ENCODE measurements at places on chromosomes 7 and 10. TPM values are rescaled to one million over a fixed set of nuclear protein-coding genes. Genes with fewer than 3 reads are reported as not detected.
A peak's percentile ranks its signal among the peaks of the same experiment; 100 is the strongest.

Gene DRGX
- not detected for total RNA-seq

Gene ZNF804B
- total RNA-seq: not detected

Gene TCF7L2
- total RNA-seq: 12.4 TPM

Gene GIMAP8
- total RNA-seq: 14.9 TPM

Gene THSD7A
- total RNA-seq: 1.5 TPM

Gene KIAA1549
- 1.8 TPM for total RNA-seq

DNA sequence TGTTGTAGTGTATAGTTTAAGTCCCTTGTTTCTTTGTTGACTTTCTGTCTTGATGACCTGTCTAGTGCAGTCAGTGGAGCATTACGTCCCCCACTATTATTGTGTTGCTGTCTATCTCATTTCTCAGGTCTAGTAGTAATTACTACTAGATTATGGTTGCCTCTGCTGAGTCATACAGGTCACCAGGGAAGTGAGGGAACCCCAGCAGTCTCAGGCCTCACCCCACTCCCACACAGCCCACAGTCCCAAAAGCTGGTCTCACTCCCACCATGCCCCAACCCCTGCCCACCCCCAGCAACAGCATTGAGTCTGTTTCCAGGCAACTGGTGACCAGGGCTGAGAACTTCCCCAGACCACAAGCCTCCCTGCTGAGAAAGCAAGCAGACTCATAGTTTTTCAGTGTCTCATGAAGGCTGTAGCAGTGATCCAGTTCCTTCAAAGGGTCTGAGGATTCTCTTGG, 88.0 kb downstream of the PLXDC2 start:
- no peak for DNase-seq

DNA sequence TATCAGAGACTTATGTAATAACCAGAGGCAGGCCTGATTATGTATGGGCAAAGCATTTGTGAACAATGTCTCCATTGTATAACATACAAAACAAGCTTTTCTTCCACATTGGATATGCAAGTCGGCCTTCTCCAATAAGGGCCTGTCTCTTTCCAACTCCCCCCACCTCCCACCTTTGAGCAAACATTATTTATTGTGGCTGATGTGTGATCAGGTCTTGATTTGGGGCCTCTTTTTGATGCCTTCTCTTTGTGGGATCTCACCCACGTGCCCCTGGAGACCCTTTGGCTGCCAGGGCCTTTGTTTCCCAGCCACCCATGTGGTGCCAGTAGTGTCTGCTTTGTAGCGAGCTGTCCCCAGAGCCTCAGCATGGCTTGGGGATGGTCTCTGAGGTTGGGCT, 53.0 kb downstream of the TCF7L2 start:
- DNase-seq: no peak

GRCh38 chr10:114430688-114431413, 26.5 kb upstream of the AFAP1L2 start:
- no peak for DNase-seq

DNA sequence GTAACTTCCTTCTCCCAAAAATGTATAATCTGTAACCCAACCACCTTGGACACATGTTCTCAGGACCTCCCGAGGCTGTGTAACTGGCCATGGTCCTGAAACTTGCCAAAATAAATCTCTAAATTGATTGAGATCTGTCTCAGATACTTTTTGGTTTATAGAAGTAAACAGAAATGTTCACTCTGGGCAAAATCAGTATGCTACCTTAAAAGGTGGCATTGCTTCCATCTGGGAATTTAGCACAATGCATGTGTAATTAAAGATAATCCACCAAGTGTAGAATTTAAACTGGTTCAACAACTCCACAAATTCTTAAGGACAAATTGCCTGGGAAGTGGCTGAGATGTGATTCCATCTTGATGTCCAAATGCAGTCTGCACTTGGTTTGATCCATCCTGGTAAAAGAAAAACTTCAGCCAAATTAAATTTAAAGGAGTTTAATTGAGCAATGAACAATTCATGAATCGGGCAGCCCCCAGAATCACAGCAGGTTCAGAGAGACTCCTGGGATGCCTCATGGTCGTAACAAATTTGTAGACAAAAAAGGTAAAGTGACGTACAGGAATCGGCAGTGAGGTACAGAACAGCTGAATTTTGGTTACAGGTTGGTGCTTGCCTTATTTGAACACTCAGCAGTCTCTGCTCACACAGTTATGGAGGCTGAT, 102.6 kb upstream of the PFKP start:
- no peak for DNase-seq

DNA sequence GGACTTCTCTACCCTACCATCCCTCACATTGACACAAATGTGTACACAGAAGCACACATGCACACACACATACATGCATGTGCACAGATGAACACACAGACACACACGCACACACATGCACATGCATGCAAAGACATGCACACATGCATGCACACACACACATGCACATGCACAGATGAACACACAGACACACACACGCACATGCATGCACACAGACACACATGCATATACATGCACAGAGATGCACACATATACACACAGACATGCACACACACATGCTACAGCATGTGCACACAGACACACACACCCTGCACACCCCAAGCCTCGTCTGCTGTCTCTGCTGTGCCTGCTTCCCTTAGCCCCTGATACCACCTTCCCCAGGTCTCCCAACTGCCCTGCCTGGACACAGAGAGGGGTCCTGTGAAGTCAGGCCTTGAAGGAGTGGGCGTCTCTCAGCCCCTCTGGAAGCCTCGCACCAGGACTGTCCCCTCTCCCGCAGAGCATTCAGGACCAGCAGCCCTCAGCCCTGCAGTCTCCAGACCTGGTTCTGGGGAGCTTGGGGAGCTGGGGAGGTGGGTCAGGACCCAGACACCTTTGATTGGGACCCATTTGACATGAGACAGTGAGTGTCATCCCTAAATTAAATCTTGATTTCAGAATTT, 181.8 kb downstream of the DNAJB6 start:
- DNase-seq: no peak

- DNase-seq: peak; percentile 74
Measured at GRCh38 chr10:110141871-110142635, 65.4 kb upstream of the MXI1 start.

DNA sequence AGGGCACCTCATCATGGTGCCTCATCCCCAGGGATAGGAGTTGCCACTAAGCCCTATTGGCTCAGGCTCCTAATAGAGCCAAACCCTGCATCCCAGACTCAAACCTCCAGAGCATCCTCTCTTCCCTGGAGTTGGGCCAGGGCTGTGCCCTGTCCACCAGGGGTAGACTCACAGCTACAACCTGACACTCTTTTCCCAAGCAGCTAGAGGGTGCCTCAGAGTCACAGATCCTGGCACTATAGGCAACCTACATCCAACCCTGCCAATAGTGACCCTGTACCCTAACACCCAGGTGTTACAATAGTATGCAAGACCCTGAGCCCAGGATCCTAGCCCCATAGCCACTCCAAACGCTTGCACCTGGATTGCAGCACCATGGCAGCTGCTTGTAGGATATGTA, 64.0 kb upstream of the PLA2G12B start:
- no peak for DNase-seq

DNA sequence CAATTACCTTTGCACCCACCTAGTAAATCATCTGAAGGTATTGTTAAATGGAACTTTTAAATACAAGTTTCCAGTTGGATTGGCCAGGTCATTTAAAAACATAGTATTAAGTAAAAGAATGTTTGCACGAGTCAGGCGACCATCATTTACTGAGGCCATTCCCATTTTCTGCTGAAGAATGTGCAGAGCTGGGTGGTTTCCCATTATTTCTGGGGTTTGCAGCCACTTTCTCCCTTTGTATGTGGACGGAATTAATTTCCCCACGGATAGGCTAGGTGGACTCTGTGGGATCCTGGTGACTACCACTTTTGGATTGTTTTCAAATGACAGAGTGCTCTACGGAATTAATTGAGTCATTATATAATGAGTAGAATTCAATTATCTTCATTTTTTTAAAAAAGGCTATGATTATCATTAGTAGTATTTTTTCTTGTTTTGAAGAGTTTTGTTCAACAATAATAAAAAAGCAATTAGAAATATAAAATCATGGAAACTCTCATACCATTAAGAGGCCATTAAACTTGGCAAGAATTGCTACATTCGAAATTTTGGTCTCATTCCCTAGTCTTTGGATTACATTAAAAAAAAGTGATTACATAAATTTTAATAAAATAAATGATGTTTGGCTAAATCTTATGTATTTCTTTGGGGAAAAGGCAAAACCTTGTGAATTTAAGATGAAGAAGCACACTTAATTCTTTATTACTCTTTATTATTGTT, 120.4 kb upstream of the FZD8 start:
- DNase-seq: no peak

- no peak for DNase-seq
Measured at GRCh38 chr7:95925971-95926370, 153.6 kb downstream of the DYNC1I1 start.

DNA sequence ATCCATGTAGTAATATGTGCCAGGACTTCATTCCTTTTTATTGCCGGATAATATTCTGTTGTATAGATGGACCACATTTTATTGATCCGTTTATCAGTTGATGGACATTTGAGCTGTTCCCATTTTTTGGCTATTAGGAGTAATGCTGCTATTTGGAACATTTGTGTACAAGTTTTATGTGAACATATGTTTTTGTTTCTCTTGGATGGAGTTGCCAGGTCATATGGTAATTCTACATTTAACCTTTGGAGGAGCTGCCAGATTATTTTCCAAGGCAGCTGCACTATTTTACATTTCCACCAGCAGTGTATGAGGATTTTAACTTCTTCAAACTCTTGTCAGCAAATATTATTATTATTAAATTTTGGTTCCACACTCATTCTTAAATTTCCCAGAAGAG, 59.2 kb downstream of the C10orf90 start:
- DNase-seq: no peak

DNA sequence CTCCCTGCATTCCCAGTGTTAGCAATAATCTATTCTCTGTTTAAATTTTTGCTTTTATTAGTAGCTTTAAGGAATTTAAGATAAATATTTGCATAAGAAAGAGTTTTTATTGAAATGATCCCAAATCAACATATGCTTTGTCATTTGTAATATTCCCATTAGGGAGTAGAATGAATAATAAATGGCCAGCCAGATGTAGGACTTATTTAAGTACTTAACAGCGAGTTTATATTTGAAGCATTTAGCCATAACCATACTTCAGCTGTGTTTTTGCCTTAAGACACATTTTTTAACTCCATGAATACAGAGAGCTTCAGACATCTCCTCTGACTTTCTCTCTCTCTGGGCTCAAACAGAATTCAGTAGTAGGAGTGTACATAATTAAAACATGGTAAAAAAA, 103.6 kb downstream of the HGF start:
- DNase-seq: no peak

Data from Right ventricle myocardium inferior (tissue), 1 donor.